ENCODE measurements at places on chromosomes 16 and 17.

DNA sequence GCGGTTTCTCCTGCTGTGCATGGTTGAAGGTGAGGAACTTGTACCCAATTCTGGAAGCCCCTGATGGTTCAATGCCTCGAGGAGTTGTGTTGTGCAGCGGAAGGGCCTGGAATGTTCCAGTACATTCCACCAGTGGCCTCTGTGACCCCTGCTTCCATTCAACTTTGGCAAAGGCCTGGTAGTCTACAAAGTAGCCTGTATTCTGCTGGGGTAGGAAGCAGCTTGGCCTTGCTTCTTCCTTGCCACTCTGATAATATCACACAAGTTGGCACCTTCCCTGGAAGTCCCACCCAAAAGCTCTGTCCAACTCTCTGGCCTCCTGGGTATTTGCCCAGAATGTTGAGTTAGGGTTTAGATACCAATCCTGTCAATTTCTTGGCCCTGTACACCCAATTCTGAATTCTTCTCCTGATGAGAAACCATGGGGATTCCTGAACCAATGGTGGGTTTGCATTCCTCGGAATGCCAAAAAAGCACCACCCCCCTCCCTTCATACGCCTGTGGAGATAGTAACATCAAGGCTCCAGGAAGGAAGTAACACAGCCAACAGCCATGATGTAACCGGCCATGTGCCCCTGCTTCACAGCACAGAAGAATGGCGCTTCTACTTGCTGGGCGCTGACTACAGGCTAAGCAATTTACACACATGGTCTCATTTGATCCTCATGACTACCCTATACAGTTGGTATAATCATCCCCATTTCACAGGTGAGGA, 11.8 kb upstream of the FAM117A start:
- DNase-seq: no peak

DNA sequence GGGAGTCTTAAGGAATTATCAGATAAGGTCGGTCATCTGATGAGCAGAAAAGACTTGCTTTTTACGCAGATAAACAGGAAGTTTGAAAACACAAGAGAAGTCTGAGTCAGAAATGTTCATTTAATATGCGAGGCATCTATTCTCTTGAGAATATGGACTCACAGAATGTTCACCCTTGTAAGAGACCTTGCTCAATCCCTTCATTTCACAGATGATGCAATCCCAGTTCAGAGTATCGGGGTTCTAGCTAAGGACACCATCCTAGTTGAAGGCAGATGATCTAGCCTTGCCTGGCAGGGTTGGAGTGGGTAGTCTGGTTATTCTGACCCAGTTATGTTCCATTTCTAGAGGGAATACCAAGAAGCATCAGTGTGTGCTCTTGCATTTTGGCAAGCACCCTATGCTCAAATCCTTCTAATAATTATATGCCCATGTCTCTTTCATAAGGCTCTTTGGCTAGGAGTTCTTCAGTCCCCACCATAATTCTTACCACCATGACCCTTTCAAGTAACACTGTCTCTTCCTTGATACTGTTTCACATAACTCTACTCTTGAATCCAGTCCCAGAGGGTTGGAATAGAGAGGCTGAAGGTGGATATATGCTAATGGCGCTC, 42.5 kb downstream of the YPEL2 start:
- no peak for DNase-seq

- no peak for DNase-seq
Measured at GRCh38 chr16:71943887-71944286, 48.6 kb downstream of the IST1 start.

DNA sequence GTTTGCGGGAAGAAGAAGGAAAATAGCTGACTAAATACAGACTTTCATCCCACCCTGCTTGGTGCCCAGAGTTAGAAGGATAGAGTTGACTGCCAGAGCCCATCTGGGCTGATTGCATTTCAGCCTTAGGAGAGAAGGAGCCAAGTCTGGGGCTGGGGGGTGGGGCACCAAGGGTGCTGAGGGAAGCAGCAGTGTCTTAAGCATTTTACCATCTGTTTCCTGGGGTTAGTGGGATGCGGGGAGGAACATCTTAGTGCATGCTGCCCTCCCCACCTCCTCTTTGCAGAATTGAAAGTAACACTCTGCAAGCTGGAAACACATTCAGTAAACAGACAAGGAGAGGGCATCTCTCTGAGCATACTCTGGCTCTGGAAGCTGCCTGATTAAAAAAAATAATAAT, 1.5 kb upstream of the ARL5C start:
- no peak for DNase-seq

- no peak for DNase-seq
Measured at GRCh38 chr17:32593003-32593402, 106.2 kb downstream of the CDK5R1 start.

DNA sequence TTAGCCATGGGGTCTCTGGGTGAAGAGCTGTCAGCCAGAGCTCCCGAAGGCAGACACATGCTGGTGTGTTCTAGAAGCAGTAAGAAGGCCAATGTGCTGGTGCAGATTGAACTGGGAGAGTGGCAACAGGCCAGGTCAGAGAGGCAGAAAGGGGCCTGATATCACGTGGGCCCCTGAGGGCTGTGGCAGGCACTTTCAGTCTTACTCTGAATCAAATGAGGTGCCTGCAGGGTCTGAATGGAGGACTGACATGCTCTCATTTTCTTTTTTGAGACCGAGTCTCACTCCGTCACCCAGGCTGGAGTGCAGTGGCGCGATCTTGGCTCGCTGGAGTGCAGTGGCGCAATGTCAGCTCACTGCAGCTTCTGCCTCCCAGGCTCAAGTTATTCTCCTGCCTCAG, 293.8 kb downstream of the ABCC12 start:
- DNase-seq: no peak

- no peak for DNase-seq
Measured at GRCh38 chr17:48711128-48711527, 11.2 kb downstream of the PRAC1 start.

GRCh38 chr16:19991614-19992013, 82.1 kb downstream of the GPR139 start:
- DNase-seq: no peak

DNA sequence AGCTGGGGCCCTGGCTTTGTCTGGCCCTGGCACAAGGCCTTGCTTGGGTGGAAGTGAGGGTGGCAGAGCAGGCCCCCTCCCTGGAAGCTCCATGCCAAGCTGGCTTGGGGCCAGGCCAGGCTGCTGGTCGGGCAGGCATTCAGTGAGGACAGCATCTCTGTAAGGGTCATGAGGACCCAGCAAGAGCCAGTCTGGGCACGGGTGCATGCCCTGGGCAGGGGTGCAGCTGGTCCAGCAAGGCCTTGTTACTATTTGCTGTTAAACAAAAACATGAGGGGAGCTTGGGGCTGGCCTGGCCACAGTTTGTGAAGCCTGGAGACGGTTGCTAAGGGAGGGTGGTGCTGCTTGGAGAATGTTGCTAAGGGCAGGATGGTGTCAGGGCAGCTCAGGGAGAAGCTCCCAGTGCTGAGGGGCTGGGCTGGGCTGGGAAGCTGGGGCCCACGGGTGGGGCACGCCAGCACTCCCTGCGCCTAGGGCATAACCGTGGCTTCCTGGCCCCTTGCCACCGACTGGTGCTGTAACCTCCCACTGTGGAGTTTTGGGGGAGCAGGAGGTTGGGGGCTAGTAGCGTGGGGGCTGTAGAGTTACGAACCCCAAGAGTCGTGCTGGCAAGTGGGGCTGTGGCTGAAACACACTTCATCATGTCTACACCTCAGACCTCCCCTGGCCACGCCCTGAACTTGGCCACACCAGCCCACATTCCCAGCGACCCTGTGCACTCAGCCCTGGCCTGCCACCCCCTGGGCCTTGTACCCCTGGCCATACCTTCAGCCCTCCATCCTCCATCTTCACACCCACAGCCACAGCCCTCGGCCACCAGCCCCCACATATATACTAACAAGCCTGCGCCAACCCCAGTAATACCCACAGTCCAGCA, 1.6 kb downstream of the TPPP3 start:
- no peak for DNase-seq

- DNase-seq: peak; percentile 94
Measured at GRCh38 chr17:28728364-28729200, at the start of gene NEK8. TSS of gene NEK8 (plus strand) at chr17:28728788. CDS start at chr17:28728814, 26 bp downstream.

GRCh38 chr16:25633549-25633948, 58.2 kb upstream of the HS3ST4 start:
- DNase-seq: no peak

DNA sequence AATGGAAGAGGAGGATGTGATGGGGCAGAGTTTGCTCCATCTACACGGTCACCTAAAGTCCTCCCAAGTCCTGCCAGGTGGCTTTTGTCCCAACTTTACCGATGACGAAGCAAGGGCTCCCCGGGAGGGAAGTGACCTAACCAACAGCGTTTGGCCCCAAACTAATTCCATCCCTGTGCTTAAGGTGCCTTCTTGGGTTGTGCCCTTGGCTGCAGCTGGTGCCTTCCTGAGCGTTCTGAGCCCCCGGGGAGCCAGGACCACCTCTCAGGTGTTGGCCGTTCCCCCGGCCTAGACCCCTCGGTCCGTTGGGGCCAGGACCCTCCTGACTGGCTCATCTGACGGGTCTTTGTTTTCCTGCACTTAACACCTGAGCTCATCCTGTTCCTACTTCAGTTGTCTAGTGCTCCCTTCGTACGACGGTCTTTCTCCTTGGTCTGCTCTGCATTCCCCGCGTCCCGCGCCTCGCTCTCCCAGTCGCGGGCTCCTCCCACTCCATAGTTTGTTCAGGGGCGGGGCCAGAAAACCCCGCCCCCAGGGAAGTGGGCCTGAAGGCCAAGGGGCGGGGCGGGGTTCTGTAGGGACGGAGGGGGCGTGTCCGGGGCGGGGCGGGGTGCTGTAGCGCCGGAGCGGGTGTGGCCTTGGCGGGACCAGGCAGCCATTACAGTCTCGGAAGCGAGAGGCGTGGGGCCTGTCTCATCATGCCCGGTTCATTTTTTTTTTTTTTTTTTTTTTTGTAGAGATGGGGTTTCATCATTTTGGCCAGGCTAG, 822 bp upstream of the ZSCAN10 start:
- peak; percentile 87 for DNase-seq

DNA sequence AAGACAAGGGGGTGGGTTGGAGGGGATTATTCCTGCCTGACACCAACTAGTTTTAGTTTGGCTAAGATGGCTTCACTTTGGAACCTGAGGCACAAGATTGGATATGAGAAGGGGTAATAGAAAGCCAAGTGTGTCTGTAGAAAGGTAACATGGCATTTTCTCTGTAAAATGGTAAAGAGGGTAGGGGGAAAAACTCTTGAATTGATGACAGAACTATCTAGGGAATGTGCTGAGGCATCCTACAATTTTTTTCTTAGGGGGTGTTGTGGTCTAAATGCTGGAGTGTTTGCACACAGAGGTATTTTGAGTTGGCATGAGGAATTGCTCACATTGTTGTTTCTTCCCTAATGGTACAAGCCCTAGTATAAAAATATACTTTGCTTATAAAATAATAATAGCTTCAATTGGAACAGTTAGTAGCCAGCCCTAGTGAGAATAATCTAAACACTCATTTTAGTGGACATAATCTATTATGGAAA, 25.8 kb downstream of the YPEL2 start:
- DNase-seq: no peak

- no peak for DNase-seq
Measured at GRCh38 chr16:83942815-83943515, 10.1 kb upstream of the OSGIN1 start.

DNA sequence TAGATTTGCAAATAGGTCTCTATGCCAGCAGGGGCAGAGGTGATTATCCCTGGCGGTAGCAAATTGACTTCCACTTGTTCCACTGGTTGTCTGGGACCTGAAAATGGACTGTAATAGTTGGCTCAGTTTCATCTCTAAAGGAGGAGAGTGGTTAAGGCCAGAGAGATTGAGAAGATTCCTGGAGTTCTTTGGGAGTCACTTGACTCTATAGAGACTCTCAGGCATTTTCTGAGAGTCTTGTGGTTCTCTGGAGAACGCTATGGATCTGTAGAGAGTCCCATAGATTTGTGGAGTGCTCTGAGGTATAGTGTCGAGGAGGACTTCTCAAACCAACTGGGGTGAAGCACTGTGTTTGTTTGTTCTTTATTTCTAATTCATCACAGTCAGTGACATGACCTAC, 8.9 kb upstream of the PMP22 start:
- DNase-seq: no peak

GRCh38 chr16:1993731-1994131, 4.0 kb downstream of the SYNGR3 start:
- no peak for DNase-seq

DNA sequence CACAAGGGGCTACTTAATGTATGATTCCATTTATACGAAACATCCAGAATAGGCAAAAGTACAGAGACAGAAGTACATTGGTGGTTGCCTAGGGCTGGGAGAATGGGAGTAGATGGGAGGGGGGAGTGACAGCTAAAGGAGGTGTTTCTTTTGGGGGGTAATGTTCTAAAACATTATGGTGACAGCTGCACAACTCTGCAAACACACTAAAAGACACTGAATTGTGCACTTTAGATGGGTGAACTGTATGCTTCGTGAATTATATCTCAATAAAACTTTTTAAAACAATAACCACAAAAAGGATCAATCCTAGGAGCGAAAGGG, 661 bp downstream of the LYRM9 start:
- DNase-seq: no peak

GRCh38 chr16:58280846-58281301, 14.0 kb downstream of the PRSS54 start:
- no peak for DNase-seq

- no peak for DNase-seq
Measured at GRCh38 chr17:49573510-49574322, 2.0 kb upstream of the NXPH3 start.

GRCh38 chr17:49567871-49568694, 7.6 kb upstream of the NXPH3 start:
- DNase-seq: peak; percentile 59

DNA sequence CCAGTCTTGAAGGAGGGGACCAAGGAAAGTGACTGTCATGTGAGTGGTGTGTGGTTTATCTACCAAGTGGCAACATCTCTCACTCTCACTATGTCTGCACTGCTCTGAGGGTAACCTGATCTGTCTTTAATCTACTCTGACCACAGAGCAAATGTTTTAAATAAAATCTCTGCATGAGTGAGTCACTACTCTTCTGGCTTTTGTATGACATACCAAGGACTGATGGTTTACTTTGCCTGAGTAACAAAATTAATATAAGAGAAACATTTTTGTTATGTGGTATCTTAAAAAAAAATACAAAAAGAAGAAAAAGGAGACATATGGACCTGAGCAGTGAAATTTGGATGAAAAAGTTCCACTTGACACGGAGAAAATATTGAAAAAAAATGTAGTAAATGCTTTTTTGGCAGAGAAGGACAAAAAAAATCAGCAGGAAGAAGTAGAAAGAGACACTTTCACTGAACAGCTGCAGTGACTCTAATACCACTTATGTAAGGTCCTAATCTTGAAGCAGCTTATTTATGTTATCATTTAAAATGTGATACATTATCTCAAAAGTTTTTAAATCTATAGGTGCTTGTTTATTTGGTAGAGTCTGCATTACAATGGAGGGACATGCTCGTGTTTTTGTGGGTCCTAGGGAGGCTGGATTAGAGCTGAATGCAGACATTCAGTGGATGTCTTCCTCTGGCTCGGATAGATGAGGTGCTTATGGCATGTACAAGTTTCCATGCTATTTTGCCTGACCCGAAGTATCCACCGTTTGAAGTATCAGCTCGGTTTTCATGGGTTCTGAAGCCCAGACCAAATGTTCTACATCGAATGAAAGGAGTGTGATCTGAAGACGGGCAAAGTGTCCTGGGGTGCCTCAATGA, 240.7 kb downstream of the MAP2K6 start:
- no peak for DNase-seq

- DNase-seq: no peak
Measured at GRCh38 chr16:11806721-11807120, 9.7 kb upstream of the ZC3H7A start.
